RWPE2 (cell line): ENCODE measurements at places on chromosomes 11 and 22.

GRCh38 chr11:61682093-61682732, 2.0 kb downstream of the DAGLA start:
- no peak for DNase-seq

DNA sequence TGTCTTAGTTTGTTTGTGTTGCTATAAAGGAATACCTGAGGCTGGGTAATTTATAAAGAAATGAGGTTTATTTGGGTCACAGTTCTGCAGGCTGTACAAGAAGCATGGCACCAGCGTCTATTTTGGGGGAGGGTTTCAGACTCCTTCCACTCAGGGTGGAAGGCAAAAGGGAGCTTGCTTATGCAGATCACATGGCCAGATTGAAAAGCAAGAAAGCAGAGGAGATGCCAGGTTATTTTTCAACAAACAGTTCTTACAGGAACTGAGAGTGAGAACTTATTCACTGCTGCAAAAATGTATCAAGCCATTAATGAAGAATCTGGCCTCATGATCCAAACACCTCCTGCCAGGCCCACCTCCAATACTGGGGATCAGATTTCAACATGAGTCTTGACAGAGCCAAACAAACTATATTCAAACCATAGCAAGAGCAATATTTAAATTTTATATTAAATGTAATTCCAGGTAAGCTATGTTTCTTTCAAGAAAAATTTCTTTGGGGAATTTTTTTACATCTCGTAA, 66.9 kb downstream of the NXPE2 start:
- no peak for DNase-seq

- DNase-seq, result no peak
These were observed 75.4 kb downstream of the GAB4 start for GRCh38 chr22:16932577-16932976.

GRCh38 chr22:23530766-23531282, 49.3 kb downstream of the IGLL1 start:
- peak; percentile 31 for DNase-seq

DNA sequence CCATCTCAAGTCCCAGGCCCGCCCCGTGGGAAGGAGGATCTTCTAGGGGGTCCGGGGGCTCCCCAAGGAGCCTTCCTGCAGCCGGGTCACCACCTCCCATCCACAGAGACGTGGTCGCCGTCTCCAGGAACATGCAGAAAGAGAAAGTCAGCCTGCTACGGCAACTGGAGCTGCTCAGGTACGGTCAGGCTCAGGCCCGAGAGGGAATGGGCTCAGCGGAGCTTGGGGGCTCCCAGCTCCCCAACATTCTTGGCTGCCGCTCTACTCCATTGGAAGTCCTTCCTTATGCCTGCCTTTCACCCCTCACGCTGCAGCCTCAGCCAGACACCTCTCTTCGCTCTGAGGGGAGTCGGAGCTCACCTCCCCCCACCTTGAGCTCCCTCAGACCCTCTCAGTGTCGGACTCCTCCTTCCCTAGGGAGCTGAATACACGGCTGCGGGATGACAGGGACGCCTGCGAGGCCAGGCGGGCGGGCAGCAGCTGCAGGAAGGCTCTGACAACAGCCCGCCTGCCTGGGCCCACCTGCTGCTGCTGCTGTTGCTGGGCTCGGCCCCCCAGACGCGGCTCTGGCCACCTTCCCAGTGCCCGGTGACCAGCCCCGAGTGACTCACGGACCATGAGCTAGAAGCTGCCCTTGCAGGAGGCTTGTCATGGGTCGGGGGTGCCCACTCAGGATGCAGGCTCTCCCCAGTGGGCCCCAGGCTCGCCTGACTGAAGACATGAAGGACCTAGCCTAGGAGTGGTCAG, 1.5 kb upstream of the CD151 start:
- no peak for DNase-seq

DNA sequence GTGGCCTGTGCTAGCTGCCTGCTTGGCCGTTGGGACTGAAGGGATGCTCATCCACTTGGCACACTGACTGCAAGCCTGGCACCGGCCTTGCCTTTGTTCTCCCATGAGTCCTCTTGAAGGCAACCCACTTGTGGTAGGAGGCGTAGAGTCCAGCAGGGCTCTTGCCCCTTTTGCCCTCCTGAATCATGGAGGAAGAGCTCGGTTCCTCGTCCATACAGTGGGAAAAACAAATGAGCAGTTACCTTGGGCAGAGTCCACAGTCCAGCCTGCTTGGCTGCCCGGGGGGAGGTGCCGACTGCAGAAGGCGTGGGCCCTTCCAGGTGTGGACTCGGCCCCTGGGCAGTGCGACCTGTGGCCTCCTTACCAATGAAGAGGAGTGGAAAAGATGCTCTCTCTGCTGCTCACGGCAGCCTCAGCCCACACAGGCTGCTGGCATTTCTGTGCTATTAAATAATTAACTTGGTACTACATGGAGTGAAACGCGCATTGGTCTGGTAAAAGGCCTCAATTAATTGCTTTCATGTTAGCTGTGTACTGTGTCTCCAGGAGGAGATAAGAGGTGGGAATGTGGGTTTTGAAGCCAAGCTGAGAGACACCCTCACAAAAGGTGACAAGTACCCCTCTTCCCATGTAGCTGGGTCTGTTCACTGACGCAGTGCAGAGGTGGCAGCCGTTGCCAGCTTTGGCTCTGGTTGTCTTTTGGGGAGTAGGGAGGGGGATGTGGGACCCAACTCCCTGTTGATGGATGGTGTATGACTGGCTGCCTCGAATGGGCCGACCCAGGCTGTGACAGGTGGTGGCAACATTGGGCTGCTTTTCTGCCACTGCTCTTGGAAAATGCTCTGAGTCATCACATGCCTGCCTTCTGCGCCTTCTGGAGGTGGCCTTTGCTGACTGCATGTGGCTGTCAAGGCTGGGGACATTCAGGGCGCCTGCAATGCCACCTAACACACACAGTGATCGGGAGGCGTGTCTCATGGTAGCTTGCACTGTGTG, 26.8 kb upstream of the B3GAT1 start:
- DNase-seq, result no peak

DNA sequence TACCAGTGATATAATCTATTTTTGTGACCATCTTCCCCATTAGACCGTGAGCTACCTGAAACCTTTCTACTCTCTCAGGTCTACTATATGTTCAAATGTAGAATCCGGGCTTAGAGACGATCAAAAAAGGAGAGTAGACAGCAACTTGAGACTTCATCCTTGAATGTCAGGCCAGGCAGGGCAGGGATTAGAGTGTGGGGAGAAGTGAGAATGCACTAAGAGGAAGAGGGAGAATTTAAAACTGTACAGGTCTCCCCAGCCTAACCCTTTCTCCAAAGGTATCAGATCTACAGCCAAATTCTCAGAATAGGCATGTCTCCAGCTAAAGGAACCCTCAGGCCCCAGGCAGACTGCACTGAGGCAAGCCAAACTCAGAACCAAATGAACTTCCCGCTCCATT, 935 bp downstream of the LAMTOR1 start:
- DNase-seq, result no peak

GRCh38 chr11:63961608-63962412, 12.6 kb upstream of the COX8A start:
- peak; percentile 81 for DNase-seq

DNA sequence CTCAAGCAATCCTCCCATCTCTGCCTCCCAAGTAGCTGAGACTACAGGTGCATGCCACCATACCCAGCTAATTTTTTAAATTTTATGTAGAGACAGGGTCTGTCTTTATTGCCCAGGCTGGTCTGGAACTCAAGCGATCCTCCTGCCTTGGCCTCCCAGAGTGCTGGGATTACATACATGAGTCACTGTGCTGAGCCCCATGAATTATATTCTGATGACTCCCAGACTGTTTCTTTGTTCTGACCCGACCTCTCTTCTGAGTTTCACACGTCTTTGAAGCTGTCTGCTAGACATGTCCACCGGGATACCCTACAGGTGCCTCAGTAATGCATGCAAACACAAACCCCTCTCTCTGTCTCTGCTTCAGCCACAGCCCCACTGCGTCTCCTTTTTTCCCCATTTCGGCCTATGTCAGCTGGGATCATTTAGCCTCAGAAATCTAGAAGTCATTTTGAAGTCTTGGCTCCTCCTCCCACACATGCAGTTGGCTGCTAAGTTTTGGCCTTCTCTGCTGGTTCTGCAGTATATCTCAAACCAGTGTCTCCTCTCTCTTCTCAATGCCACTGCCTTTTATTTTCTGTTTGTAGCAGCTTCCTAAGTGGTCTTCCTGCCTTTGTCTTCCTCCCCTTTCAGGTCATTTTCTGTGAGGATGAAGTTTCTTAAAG, 4.8 kb downstream of the VPS26B start:
- DNase-seq, result no peak

DNA sequence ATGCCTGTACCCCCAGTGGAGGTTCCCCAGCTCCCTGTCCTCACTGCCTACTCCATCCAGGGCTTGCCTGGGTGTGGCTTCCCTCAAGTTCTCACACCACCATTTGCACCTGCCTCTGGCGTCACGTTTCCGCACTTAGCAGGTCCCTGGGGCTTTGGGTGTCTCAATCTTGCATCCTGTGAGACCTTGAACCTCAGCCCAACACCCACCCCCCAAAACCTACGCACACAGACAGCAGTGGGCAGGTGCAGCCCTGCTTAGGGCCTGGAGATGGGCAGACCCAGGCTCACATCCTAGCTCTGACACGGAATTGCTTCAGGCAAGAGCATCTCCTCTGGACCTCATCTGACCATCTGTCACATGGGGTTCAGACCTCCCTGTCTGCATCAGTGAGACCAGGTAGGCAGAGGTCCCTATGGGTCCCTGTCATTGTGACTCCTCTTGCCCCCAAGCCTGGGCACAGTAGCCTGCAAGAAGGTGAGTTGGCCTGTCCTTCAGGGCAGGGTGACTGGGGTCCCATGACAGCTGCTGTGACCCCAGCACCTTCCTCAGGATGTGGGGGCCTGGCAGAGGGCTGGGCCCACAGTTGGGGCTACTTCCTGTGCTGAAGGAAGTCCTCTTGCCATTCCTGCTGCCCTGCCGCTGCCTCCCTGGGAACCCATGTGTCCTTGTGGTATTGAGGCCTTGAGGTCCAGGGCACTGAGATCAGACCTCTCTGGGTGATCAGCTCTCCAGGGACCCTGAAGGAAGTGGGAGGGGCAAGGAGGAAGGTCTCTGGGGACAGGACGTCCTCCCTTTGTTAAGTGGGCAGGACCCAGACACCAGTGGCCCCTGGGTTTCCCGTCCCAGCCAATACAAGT, 2.0 kb downstream of the SIPA1 start:
- no peak for DNase-seq

DNA sequence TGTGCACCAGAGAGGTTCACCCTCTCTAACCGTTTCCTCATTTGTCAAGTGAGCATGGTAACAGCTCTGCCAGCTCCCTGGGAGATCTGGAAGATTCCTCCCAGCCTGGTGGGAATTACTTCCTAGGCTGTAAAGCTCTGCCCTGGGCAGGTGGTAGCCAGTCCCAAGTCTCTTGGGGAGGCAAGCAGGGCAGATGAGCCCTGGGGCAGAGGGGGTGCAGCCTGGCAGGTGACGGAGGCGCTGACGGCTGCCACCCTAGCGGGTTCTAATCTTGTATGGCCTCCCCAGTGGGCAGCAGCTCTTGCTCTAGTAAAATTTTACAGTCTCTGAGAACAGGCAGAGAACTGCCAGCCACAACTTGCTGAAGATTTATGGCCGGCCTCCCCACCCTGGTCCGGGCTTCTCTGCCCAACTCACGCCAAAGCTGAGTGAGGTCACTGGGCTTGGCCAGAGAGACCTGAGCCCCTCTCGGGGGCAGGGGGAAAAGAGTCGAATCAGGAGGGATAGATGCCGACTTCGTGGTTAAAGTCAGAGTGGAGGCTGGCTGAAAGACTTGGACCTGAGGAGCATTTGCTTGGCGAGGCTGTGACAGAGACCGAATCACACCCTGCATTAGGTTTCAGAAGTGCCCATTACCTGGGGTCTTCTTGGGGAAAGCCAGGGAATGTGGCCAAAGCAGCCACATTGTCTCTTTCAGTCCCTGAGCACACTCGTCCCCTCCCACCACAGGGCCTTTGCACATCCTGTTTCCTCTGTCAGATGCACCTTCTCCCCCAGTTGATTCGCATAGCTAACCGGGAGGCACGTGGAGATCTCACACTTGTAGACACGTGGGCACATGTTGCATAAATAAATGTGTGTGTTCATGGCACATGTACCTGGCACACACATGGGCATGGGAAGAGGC, 188.2 kb downstream of the MN1 start:
- no peak for DNase-seq

GRCh38 chr22:23504516-23504915, 75.6 kb downstream of the IGLL1 start:
- no peak for DNase-seq

GRCh38 chr11:12410006-12410728, 32.8 kb downstream of the PARVA start:
- DNase-seq, result no peak

DNA sequence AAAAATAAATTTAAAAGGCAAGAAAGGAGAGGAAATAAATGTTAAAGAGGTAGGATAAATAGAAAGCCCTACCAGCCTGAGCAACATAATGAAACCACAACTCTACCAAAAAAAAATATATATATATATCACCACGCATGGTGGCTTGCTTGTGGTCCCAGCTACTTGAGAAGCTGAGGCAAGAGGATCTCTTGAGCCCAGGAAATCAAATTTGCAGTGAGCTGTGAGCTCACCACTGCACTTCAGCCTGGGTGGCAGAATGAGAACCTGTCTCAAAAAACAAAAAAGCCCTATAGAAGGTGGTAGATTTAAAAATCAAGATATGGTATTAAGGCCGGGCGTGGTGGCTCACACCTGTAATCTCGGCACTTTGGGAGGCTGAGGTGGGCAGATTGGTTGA, 10.5 kb downstream of the NUCB2 start:
- no peak for DNase-seq

DNA sequence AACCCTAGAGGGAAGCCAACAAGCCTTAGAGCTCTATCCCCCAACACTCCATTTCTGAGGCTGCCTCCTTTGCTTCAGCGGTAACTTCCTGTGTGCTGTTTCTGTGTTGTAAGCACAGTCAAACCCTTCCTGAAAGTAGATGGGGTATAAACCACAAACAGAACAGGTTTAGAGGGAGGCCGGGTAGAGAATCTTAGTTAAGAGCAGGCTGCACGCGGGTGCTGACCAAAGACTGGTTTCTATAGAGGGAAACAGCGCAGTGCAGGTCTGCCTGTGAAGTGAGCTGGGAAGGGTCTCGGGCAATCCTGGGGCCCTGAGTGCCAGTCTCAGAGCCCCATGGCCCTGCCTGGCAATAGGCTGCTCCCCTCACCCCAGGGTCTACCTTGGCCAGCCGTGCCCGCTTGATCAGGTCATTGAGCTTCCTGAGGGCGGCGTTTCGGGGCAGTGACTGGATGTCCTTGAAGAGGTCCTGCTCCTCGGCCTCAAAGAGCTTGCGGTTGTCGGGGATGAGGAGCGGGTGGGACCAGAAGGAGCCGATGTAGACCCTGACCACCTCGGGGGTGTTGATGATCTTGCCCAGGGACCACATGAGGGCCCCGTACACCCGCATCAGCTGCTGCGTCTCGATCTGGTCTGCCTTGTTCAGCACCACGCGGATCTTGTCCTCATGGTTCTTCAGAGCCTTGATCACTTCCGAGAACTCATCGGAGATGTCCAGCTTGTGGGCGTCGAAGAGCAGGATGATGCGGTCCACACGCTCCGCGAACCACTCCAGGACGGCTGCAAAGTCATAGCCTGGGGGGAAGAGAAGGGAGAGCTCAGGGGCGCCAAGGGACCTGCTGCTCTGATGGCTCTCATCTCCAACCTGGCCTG, 15.3 kb upstream of the CDC42BPG start:
- DNase-seq, result peak; percentile 62

GRCh38 chr11:94305146-94305545, 766 bp downstream of the IZUMO1R start:
- DNase-seq, result no peak

- no peak for DNase-seq
These were observed 93.1 kb downstream of the TP53I11 start for GRCh38 chr11:44857490-44858090.

GRCh38 chr11:61569018-61569417, 11.9 kb downstream of the SYT7 start:
- no peak for DNase-seq

- DNase-seq, result no peak
These were observed 5.1 kb upstream of the TALDO1 start for GRCh38 chr11:742156-742546.
